ENCODE measurements at places on chromosomes 7 and 10.

DNA sequence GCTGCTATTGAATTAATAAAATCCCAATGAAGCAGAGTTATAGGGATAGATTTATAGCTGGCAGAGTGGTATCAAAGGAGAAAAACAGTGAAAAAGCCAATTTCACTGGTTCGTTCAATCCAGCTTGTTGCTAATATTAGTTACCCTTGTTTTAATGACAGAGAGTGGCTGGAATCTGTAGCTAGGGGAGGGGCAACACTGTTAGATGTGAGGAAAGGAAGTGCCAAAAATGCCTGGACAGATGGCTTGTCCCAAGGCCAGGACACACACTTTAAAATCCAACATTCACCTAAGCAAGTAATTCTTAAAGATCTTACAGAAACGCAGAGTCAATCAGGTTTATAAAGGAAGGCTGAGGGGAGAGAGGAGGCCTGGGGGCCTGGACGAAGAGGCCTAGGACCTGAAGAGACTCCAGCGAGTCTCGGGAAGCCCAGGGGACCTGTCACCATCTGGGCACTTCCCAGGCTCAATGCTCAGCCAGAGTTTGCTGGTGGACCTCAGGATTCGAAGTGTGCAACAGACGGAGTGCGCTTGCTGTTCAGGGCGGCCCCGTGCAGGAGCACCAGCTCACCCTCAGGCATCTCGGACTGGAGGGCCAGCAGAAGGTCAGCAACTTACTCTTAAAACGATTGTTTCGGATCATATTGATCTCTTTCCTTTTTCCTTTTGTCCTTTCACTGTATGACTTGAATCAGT is 36.7 kb downstream of the TMEM248 start:
- DNase-seq: no peak

DNA sequence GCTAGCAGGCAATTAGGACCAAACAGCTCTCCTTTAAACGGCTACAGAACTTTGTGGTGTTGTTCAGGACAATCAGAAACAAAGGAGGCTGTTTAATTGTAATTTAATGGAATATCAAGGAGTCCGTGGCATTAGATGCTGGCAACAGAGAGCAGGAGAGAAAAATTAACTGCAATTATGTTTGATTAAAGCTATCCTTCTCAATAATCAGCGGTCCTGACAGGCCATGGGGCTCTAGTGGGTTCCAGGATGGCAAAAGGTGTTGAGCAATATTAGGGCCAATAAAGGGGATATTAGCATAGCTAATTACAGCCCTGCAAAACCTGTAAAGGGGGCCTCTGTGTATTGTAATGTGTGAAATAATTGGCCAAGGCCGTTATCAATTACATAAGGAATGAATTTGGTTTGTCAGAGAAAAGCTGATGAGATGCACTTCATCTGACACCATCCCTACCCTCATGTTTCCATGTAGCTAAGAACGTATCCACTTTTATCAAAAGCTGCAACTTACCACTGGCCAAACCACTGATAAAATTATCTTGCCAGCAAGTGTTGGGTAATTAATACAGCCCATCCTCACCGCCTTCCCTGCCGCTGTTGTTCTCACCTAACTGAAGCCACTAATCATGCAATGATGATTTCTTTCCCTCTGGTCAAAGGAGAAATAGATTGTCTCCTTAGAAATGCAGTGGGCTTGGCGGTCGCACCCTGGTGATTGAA is 81.6 kb downstream of the EBF3 start:
- DNase-seq: no peak

DNA sequence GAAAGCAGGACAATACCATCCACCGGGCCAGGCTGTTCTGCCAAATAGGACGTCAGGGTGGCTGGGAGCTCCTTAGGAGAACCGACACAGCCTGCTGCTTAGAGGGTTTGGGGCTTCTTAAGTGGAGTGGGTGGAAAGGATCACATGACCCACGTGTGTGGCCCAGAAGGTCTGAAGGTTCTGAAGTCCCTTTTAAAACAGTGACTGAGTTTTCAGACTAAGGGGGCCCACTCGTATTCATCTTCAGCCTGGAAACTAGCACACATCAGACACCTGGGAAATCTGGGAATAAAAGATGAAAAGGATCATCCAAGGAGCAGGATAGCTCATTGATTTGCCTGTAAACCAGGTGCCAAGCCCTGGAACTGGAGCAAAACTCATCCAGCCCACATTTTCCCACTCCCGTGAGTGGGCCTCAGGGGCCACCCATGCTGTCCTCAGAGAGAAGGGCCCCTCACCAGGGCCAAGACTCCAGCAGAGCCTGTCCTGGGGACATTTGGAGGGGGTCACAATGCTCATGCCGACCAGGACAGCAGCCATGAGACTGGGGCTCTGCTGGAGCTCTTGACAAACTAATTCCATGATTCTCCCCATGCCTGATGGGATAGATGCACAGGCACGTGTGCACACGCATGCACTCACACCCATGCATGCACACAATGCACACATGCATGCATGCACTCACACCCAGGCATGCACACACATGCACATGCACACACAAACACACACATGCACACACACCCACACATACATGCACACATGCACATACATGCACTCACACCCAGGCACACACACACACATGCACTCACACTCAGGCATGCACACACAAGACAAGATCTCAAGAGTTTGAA is 168.8 kb upstream of the PPP2R2D start:
- DNase-seq: no peak

- no peak for DNase-seq
These were observed 53.8 kb downstream of the SGCE start for GRCh38 chr7:94602181-94602580.

DNA sequence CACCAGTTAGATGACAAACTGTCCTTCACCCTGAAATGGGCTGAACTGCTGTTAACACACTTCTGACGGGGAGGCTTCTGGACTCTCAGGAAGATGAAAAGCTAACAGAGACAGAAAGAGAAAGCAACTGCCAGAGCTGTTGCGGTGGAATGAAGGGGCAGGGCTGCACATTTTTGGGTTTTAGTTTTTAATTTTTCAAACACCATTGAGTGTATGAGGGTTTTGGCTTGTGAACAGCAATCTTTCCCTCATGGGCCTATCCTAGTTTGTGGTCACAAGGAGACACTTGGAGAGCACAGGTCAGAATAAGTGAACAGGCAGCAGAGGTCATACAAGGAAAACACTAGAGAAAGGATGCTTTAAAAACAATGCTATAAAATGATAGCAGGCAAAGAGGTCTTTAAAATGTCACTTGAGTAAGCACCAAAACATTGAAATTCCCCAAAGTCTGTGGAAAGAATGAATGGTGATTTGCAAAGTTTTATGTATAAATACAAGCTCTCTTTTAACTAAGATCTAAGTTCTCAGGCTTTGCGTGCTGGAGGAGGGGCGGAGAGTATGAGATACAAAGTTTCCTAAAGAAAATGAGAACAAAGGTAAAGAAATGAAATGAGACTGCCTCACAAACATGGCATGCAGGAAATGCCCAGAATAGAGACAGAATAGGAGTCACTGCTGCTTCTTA is 101.4 kb upstream of the GLI3 start:
- DNase-seq: no peak

DNA sequence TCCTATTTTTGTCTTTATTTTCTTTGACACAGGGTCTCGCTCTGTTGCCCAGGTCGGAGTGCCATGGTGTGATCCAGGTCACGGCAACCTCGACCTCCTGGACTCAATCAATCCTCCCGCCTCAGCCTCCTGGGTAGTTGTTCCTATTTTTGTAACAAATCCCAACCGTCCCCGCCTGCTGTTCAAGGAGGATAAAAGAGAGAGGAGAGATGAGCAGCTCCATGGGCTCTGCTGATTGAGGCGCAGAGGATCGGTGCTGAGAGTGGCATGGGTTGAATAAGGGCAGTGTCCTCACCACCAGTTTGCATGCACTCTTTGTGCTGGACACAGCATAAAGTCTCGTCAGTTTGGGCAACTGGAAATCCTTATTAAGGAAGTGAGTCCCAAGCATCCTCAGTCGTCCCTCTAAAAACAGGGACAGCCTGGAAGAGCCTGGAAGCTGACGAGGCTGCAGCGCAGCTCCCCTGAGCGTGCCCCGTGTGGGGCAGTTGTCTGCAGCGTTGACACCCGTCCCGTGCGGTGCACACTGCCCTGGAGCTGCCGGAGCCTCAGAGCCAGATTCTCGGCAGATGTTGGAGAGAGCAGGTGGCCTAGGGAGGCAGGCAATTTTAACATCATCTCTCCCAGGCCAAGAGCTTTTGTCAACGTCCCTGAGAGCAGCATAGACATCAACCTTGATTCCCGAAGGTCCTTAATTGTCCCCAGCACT is 404.2 kb upstream of the RNF32 start:
- no peak for DNase-seq

DNA sequence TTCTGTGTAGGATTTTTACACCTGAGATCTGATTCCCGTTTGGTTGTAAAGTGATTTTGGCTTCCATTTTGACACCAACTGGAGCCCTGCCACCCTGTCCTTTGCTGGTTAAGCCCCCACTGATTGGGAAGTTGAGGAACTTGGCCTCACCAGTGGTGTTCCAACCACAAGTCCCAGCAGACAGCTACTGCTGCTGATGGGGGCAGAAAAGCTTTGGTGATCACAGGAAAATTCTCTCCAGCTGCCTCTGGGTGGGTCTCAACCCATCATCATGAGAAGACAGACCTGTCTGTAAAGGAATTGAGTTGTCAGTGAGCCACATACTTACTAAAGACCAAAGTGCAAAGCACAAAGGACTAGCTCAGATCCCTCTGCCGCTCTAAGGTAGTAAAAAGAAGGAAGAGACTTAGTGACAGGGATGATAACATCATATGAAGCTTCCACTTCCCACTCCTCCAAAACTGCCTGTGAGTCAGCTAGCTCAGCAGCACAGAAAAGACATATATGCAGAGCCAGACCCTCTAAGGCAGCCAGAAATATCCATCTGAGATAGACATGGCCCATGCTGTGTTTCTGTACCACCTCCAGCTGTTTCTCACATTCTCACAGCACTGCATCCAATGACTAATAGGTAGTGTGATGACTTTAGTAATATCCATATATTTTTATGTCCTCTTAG is 22.4 kb upstream of the LRRC17 start:
- no peak for DNase-seq

- no peak for DNase-seq
These were observed 160.0 kb upstream of the PCDH15 start for GRCh38 chr10:54961040-54961439.

GRCh38 chr10:659688-660141 is 29.8 kb downstream of the DIP2C start:
- no peak for DNase-seq

- no peak for DNase-seq
These were observed 124.8 kb upstream of the TMEM72 start for GRCh38 chr10:44786286-44786850.

DNA sequence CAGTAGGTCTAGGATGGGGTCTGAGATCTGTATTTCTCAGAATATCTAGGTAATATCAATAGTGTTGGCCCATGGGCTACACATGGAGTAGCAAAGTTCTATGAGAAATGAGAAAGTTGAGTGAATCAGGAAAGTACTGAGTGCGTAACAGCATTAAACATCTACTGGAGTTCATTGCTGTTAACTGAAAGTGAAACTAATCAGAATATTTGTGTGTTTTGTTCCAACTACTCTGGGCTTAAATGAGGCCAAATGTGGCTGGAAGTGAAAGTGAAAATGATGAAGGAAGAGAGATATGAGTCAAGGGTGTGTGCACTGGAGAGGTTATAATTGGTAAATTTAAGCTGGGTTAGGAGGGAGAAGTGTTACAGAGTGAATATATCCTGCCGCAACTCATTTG is 46.5 kb downstream of the TMEM106B start:
- DNase-seq: peak; percentile 1

- DNase-seq: no peak
These were observed 89.3 kb upstream of the PRKCQ start for GRCh38 chr10:6669269-6669859.

DNA sequence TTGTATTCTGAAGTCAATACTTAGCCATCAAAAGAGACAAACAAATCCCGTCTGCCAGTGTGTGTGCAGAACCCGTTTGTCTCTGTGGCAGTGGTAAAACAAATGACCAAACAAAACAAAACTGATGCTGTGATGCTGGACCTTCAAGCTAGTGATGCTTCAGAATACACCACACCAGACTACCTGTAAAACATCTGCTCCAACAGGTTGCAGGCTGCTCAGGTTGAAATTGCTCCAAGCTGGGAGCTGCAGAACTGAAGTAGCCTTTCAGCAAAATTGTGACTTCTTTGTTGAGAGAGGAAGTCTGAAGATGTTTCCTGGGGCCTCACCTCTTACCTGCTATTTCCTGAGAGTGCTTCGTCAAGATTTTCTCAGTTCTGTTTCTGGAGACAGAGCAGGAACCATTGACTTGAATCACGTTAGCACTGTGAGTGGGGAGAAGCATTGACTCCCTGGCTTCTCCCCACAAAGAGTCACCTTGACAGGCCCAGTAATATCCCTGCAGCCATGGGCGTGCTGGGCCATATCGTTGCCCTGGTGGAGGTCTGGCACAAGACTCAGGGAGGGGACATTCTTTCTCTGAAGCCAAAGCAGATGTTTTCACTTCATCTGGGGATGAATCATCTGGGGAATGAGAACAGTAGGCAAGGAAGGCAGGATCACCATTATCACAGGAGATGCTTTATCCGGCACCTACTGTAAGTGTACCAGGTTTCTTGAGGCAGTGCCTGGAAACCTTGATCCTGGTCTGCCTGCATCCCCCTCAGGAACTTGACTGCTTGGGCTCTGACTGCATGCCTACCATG is 80.2 kb downstream of the RBM20 start:
- no peak for DNase-seq

GRCh38 chr10:29163746-29164145 is 125.1 kb upstream of the LYZL1 start:
- DNase-seq: no peak

GRCh38 chr7:76185187-76185896 is 16.4 kb upstream of the SRRM3 start:
- no peak for DNase-seq

- DNase-seq: no peak
These were observed 86.3 kb downstream of the TBXAS1 start for GRCh38 chr7:139915268-139915863.

DNA sequence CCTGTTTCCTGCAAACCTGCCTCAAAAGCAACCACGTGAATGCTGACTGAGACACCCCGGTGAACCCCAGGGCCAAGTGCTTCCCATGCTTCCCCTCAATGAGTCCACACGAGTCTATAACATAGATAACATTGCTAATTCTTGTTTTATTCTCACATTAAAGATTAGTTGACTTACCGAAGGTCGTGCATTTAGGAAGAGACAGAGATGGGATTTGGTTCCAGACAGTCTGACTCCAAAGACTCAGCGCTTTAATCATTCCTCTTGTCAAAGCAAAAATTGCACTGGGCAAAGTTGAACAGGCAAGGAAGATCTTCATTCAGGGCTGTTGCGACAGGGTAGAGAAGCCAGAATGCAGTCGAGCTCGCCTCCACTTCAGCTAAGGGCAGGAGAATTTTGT is 435.6 kb upstream of the C7orf33 start:
- DNase-seq: no peak

DNA sequence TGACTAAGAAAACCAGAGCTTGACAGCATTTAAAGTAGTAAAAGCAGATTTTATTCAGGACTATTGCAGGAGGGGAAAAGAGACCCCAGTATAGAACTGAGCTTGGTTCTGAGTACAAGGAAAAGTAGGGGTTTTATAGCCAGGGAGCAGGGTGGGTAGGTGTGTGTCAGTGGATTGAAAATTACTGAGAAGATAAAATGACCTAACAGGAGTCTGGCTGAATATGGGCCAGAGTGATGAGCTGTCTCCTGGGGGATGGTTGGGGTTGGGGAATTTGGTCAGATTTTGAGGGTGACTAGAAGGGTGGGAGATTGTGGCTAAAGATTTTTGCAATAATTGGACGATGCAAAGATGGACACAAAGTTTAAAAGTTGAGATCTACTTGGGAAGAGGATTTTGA is 114.0 kb downstream of the ST7 start:
- DNase-seq: no peak

GRCh38 chr10:35446439-35446838 is 110.1 kb downstream of the CCNY start:
- DNase-seq: no peak
